Central memory CD4-positive, alpha-beta T cell (primary cell): ENCODE measurements at places on chromosomes 3 and 15.

GRCh38 chr3:147760085-147760484 lies 350.9 kb downstream of the ZIC1 start:
- no peak for DNase-seq

GRCh38 chr3:188812198-188812597 lies 359.6 kb upstream of the TPRG1 start:
- no peak for DNase-seq

DNA sequence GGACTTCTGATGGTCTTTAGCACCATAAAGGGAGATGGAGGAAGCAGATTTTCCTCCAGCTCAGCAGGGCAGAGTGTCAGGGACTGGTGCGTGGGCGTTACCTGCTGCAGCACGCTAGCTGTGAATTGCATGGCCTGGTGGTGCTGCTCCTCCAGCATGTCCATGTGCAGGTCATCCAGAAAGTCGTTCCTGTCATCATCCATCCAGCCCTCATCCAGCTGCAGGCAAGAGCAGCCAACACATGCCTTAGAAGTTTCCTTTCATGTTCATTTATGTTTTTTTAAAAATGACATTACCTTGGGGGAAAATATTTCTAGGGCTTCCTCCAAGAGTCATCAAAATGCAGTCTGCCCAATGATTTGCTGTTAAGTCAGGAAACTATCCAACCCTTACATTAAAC lies 239.2 kb downstream of the PDZRN3 start:
- DNase-seq: no peak

DNA sequence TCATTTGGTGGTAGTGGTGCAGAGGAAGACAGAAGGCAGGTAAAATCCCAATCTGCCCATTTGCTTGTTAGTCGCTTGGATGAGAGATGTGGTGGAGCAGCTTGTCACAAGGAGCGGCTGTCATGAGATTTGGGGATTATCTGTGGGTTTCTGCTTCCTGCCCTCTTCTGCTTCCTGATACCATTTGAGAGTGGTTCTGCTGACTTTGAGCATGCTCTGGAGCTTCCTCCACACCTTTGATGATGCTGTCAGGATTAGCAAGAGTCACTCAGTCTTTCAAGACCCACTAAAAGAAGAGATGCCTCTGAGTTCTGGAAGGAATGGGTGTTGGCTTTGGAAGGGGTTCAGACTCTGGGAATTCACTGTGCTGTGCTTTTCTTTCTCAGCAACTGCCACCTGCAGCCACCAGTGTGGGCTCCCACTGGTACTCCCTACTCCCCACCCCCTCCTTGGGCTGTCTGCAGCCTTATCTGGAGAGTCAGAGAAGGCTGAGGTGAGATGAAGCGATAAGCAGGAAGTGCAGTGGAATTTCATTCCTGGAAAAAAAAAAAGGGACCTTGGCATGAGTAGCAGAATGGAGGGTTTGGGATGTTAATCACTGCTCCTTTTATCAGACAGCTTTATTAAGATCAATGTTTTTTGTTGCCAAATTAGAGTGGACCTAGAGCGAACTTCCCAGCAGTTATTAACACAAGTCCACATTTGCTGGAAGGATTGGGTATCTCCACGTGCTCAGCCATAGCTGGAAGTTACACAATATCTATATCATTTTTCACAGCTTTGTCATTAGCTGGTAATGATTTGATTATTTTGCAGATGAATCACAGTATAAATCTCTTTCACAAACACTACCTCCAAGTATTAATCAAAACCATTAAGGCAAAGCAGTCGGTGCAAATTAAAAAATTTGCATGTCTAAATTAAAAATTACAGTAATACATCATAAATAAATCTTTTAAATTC lies 233.0 kb upstream of the SATB1 start:
- DNase-seq: peak; percentile 30

- DNase-seq: no peak
Observed at GRCh38 chr3:156307704-156308103, 187.3 kb downstream of the KCNAB1 start.
